ENCODE measurements at places on chromosomes 12 and 14.

GRCh38 chr12:47881051-47881450, 23.7 kb downstream of the VDR start:
- DNase-seq = no peak

DNA sequence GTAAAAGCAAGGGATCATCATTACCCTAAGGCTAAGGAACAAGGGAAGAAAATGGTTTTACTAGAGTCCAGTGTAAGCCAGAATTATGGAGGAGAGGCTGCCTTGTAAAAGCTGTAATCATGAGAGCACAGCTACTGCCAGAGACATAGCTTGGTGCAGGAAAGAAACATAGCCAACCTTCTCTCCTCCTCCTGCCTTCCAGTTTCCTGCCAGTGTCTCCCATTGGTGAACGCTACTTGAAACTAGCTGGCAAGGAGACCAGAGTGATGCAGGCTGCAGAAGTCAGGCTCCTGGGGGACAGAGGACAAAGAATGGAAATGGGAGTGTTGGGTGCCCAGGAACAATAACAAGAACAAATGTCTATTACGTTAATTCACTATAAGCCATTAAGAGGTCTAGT, 158.5 kb downstream of the NELL2 start:
- no peak for DNase-seq

- no peak for DNase-seq
Measured at GRCh38 chr12:100656141-100656540, 82.7 kb downstream of the GAS2L3 start.

DNA sequence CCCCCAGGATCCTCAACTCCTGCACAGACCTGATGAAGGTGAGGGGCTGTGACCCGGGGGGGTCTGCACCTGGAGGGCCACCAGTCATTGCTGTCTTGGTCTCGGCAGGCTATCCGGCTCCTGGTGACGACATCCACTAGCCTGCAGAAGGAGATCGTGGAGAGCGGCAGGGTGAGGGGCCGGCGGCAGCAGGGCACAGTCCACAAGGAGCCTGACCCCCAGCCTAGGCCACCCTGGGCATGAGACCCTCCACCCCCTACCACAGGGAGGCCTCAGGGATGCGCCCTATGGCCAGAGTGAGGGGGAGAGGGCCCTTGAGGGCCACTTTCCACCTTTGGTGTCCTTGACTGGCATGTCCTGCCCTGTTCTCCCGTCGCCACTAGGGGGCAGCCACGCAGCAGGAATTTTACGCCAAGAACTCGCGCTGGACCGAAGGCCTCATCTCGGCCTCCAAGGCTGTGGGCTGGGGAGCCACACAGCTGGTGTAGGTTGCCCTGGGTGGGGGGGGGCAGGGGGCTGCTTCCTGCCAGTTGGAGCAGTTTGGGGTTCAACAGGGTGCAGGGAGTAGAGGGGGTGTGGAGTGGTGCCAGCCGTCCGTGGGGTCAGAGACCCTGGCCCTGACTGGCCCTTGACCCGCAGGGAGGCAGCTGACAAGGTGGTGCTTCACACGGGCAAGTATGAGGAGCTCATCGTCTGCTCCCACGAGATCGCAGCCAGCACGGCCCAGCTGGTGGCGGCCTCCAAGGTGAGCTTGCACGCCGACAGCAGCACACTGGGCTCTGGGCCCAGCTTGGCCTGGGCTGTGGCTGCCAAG, 25.0 kb downstream of the HIP1R start:
- DNase-seq = peak; percentile 86

- no peak for DNase-seq
Measured at GRCh38 chr12:117097159-117097558, 2.1 kb downstream of the TESC start.

GRCh38 chr14:61560323-61560722, 135.0 kb upstream of the HIF1A start:
- no peak for DNase-seq

- no peak for DNase-seq
Measured at GRCh38 chr12:26467351-26467750, 272.0 kb downstream of the SSPN start.

- DNase-seq = no peak
Measured at GRCh38 chr12:115035535-115036107, 351.6 kb upstream of the TBX3 start.

GRCh38 chr12:41034686-41035085, 153.4 kb upstream of the PDZRN4 start:
- DNase-seq = no peak

DNA sequence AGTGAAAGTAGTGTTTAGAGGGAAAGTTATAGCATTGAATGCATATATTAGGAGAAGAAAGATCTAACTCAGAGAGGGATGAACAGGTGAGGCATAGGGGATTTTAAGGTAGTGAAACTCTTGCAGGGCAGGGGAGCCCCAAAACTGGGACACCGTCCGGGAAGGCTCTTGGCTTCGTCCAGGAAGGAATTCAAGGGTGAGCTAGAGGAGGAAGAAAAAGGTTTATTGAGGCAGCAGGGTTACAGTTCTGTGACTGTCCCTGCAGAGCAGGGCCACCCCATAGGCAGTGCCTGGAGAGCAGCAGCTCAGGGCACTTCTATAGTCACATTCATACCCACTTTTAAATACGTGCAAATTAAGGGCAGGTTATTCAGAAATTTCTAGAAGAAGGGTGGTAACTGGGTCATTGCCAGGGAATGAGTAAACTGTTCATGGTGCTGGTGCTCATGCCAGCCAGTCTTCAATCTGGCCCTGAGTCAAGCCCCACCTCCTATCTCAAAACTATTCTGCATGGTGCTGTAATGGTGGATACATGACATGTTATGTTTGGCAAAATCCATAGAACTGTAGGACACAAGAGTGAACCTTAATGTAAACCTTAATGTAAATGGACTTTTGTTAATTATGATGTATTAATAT, 1.2 kb upstream of the OAS1 start:
- no peak for DNase-seq

DNA sequence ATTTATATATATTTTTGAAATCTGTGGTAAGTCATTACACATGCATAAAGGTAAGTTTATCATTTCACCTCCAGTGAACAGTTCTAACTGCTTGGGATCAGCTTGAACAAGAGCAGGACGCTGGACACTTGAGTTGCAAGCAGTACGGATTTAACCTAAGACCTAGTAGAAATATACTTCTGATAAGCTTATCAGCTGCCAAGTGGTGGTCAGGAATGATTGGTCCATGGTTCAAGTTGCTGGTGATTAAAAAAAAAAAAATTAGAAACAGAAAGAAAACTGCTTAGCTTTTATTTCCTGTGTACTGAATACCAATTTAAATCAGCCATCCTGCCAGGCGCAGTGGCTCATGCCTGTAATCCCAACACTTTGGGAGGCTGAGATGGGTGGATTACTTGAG, 88.6 kb downstream of the AEBP2 start:
- no peak for DNase-seq

DNA sequence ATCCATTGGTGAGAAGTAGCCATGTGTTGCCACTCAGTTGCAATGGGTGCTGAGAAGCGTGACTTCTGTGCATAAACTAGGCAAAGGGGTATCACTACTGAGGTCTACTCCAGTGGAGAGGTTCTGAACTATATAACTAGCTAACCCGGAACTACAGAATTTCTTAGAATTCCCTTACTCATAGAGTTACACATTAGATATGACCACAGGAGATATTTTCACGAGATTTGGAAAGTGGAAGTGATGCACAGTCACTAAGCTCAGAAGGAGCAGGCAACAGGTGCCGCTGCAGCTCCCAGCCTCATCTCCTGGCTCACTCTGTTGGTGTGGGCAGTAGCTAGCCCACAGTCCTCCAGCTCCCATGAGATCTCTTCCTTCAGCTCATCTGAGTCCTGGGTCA, 136.6 kb downstream of the SSPN start:
- DNase-seq = peak; percentile 94

GRCh38 chr14:87097015-87097414, 896.0 kb downstream of the GALC start:
- DNase-seq = no peak

DNA sequence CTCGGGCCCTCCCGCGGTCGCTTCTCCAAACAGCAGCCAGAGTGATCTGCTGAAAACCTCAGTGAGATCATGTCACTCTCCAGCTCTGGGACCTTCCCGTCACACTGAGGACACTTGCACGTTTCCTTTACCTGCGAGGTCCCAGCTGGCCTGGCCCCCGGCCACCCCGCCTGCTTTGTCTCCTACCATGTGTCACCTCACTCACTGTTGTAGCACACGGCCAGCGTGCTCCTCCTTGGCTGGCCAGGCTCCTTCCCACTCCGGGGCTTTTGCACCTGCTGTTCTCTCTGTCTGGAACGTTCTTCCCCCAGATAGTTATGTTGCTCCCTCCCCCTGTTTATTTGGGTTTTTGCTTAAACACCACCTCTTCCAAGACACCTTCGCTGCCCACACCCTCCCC, 199.0 kb downstream of the TSPAN9 start:
- no peak for DNase-seq

- DNase-seq = peak; percentile 32
Measured at GRCh38 chr12:99130808-99131553, 485.9 kb downstream of the APAF1 start.

- DNase-seq = no peak
Measured at GRCh38 chr12:11615481-11615880, 34.0 kb upstream of the ETV6 start.

- DNase-seq = peak; percentile 40
Measured at GRCh38 chr12:116697305-116697704, 40.6 kb downstream of the SPRING1 start.

DNA sequence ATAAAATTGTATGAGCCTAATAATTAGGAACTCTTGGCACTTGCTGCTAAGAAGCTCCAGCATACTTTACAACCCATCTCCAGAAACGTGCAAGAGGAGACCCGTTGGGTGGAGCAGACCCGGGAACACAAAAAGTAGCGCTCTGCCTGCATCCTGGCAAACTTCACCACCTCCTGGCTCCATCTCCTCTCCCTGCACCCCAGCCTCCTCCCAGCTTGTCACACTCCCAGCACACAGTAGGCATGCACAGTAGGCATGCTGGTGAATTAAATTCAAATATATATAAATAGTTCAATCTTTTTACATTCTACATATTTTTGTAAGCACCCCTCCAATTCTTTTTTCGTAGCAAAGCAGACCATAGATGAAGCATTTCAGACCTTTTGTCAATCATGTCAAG, 1.2 kb downstream of the VSIG10 start:
- DNase-seq = no peak

- no peak for DNase-seq
Measured at GRCh38 chr14:87181288-87181687, 811.7 kb downstream of the GALC start.

GRCh38 chr14:64706119-64706592, 1.9 kb downstream of the PLEKHG3 start:
- DNase-seq = no peak

DNA sequence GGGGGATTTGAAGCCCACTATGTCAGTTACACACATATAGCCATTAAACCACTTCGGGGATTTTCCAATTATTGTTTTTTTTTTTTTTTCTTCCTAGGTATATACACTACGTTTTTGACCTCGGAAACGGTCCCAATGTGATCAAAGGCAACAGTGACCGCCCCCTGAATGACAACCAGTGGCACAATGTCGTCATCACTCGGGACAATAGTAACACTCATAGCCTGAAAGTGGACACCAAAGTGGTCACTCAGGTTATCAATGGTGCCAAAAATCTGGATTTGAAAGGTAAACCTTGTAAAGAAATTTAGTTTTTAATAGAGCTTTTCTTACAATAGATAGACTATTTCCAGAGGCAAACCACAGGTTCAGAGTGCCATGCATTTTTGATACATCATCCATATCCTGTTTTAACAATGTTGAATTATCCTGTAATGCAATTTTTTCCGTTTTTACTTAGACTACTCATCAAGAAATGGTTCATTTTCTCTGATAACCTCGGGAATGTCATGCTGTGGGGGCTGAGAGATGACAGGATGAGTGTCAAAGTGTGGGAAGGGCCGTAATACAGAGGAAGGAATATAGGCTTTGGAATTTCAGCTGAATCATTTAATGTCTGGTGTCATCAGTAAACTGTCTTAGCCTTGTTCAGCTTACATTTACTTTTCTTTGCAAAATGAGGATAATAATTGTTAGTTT, 797.1 kb downstream of the NRXN3 start:
- no peak for DNase-seq

GRCh38 chr12:109583733-109584132, 10.1 kb downstream of the MVK start:
- DNase-seq = no peak

GRCh38 chr14:31902945-31903646, 174.0 kb upstream of the ARHGAP5 start:
- DNase-seq = no peak

DNA sequence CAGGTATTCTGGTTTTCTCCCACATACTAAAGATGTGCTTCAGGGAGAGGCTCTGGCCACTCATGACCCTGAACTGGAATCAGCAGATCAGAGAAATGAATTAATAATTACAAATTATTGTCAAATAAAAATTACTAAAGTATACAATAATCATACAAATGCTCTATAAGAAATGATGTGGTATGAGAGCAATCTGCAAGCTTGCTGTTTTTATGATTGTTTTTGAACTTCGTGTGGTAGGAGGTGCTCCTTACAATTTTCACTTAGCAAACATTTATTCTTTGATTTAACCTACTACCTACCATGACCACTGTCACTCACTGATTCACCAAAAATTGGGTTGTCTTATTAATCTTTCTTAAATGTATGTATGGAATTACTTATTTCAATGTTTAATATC, 16.2 kb downstream of the ATP2B1 start:
- no peak for DNase-seq

DNA sequence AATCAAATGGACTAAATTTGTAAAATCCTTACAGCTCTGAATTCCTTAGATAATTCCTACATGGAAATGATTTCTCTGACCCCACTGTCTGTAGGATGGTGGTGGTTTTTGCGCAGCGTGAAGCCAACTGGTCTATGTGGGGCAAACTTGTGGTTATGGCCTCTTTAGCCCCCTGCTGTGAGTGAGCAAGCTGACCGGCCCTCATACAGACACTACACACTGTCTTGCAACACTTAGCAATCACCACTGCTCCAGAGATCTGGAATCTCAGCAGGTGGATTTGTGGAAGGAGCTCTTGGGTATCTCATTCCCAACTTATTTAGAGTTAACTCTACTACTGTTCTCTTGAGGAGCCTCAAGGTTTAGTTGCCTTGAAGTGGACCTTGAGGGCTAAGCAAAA, 70.2 kb downstream of the SCN8A start:
- no peak for DNase-seq

DNA sequence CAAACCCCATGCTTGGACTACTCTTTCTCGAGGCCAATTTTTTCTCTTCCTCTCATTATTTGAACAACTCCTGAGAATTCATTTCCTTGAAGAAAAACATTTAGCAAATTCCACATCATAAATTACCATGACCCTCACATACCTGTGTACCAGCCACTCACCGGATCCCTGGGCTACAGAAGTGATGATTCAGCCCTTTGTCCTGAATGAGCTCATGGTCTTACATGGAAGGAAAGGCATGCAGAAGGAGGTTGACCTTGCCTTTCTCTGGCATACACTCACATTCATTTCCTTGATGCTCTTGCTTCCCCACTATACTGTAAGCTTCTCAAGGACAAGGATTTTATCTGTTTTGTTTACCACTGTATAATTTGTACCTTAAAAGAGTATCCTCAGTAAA, 191.5 kb downstream of the SLC5A8 start:
- no peak for DNase-seq

- no peak for DNase-seq
Measured at GRCh38 chr14:101197595-101198397, 294.3 kb upstream of the RTL1 start.
